Camera-type eye (tissue), 1 donor: ENCODE measurements at places on chromosomes 1 and 21. TPM values are rescaled to one million over a fixed set of nuclear protein-coding genes. Genes with fewer than 3 reads are reported as not detected.

Gene GPR52
- 5.8 TPM for total RNA-seq

Gene ZNF593
- total RNA-seq: 11.1 TPM

Gene KRTAP19-3
- not detected for total RNA-seq

Gene S1PR1
- total RNA-seq: 34.5 TPM

Gene ZDHHC18
- total RNA-seq: 20.8 TPM

Gene S100A12
- total RNA-seq: 3.5 TPM

Gene OTUD7B
- total RNA-seq: 31.3 TPM

Gene CELA2A
- total RNA-seq: not detected

Gene S100B
- 67.8 TPM for total RNA-seq

Gene PBX1
- 141 TPM for total RNA-seq

Gene BSND
- total RNA-seq: not detected

Gene ALX3
- 2.5 TPM for total RNA-seq

Gene PSMA5
- 23.9 TPM for total RNA-seq

Gene CCDC190
- total RNA-seq: 0.66 TPM

Gene C4BPB
- total RNA-seq: 0.60 TPM

Gene C1orf74
- 2.6 TPM for total RNA-seq

Gene SRSF4
- total RNA-seq: 78.6 TPM

Gene COL11A1
- total RNA-seq: 239 TPM

Gene KRTAP19-1
- not detected for total RNA-seq

Gene CYP2J2
- 2.7 TPM for total RNA-seq

Gene ZBTB8A
- total RNA-seq: 24.7 TPM

Gene EPS8L3
- not detected for total RNA-seq

Gene CCDC185
- not detected for total RNA-seq

Gene SERTAD4
- 9.3 TPM for total RNA-seq

Gene KRTAP20-3
- total RNA-seq: not detected

Gene OPTC
- 40.7 TPM for total RNA-seq

Gene CD247
- 0.77 TPM for total RNA-seq

Gene IBA57
- 13.7 TPM for total RNA-seq

Gene EFNA1
- total RNA-seq: 26.9 TPM

Gene LCE3D
- not detected for total RNA-seq

Gene OR6N1
- not detected for total RNA-seq

Gene TNNI3K
- 4.1 TPM for total RNA-seq

Gene RXRG
- 83.8 TPM for total RNA-seq

Gene EPRS1
- total RNA-seq: 129 TPM
